Left hindlimb (tissue), 1 donor: ENCODE measurements at places on chromosomes 12 and 14.
A peak's percentile ranks its signal among the peaks of the same experiment; 100 is the strongest.

GRCh38 chr12:113732916-113733315 is 233.2 kb downstream of the RBM19 start:
- no peak for DNase-seq

GRCh38 chr12:124273630-124274029 is 21.3 kb upstream of the RFLNA start:
- DNase-seq: no peak

GRCh38 chr14:94625353-94625635 is 13.1 kb downstream of the SERPINA3 start:
- no peak for DNase-seq

GRCh38 chr14:99722741-99723140 is 38.6 kb downstream of the CYP46A1 start:
- no peak for DNase-seq

GRCh38 chr12:128613837-128614590 is 209.7 kb downstream of the SLC15A4 start:
- DNase-seq: no peak

DNA sequence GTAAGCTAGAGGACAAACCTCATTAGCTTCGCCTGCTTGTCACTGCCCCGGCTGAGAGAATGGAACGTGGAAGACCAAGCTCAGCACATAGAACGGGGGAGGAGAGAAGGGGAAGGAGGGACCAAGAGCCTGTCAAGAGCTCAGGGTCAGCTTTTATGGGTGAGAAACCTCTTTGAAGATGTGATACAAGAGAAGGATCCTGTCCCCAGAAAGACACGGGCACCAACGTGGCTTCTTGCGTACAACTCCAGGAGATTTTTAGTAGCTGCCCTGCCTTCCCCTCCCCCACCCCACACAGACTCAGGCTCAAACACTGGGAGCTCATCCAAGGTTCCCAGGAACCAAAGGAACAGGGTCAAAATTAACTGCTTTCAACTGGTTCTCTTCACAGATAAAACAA is 34.7 kb downstream of the APPL2 start:
- DNase-seq: no peak

GRCh38 chr14:59276235-59276634 is 87.8 kb downstream of the DAAM1 start:
- no peak for DNase-seq

DNA sequence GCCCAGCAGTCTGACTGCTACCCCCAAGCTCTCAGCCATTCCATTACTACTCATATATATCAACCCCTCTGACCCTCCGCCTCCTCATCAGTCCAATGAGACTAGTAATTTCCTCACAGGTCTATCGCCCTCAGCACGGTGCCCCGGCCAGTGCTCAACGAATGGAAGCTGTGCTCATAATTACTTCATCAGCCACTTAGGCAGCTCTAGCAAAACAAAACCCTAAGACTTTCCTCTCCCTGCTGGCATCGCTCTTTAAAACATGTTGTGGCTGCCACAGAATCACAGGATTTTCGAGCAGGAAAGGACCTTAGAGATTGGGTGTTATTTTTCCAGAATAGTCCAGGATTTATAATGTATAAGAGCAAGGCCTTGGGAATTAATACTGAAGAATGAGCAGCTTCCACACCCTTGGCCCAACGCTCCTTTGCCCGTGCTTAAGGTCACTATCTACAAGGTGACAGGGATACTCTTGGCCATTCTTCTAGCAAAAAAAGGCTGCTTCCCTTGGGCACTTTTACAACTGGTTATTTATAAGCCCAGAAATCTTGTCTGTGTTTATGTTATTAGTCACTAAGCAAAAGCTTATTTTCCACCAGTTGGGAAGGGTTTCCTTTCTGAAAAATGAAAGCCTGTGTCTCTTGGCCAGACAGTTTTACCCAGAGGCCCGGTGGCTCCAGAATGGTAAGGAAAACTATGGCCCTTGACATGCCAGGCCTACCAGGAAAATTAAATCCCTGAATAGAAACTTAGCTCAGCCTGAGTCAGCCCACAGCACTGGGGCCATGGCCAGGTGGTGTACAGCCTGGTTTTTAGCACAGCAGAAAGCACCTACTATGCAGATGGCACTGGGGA is 47.9 kb downstream of the NUAK1 start:
- DNase-seq: peak; percentile 62
